ENCODE measurements at places on chromosomes 6 and 20.

DNA sequence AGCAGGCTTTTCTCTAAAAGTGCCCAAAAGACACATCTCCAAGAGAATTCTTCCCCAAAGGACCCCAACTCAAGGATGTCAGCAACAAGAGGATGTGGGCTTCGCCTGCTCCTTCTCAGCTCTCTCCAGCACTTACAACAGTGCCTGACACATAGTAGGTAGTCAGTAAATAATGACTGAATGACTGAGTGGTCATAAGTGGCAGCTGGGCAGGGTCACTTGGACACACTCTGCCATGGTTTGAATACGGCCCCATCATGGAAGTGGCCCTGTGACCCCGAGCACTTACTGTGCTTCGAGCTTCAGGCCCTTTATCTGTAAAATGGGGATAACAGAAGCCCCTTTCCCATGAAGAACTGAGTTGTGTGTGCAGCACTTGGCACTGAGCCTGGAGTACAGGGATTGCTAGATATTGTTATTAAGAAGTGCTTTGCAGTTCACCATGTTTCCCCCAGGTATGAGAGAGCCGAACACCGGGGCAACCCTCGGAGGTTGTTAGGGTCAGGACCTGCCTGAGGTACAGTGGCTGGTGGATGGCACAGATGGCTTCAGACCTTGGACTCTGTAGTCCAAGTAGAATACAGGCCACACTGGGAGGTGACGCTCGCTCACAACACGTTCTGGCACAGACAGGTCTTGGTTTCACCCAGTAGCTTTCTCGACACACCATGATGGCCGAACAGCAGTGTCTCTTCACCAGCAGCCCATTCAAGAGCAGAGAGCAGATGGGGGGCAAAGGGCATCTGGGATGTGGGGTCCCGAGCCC lies 56.0 kb downstream of the NOL4L start:
- no peak for DNase-seq

- no peak for DNase-seq
Measured at GRCh38 chr20:32792731-32793458, 26.9 kb upstream of the MAPRE1 start.

GRCh38 chr20:8094415-8094818 lies 37.6 kb upstream of the PLCB1 start:
- DNase-seq, result no peak

DNA sequence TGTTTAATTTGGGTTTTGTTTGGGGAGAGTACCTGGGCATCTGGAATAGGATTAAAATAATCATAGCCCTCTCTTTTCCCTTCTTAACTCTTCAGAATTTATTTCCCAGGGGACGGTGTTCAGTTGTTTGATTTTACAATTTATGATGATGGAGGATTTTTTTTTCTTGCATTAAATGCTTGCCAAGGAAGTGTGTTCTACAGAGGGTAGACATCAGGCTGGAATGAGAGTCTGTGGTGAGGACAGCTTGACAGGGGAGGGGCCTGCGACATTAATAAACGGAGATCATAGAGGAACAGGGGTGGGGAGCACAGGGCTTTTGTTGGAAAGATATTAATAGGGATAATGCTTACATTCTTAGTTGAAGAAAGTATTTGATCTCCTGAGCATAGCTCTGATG lies 297.5 kb downstream of the CLIC5 start:
- no peak for DNase-seq

DNA sequence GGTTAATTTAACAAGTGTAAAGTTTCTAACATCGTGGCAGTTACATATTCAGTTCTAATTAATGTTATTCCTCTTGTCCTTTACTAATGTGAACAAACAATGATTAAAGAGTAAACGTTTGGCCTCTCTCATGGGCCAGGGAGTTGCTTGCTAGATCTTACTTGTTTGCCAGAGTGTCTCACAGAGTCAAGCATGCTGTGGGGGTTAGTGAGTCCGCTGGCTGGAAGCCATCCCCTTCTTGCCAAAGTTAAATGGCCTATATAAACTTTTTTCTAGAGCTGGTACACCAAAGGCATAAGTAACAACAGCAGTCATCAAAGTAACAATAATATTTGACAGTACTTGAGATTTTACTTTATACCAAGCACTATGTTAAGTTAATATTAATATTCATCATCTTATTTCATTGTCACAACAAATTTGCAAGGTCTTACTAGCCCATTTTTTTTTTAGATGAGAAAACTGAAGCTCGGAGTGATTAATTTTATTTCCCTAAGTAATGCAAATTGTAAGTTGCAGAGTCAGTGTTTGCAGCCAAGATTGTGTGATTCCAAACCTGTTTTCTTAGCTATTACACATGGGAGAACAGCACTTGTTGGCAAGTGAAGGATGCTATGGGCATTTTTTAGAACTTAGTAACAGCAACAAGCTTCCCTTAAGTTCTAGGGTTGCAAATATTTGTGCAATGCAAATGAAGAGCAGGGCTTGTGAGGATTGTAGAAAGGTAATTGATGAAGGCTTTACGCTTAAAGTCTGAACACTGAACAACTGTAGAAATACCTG lies 224.5 kb downstream of the RFPL4B start:
- DNase-seq, result no peak

GRCh38 chr6:20664250-20664649 lies 130.0 kb downstream of the CDKAL1 start:
- DNase-seq, result no peak

DNA sequence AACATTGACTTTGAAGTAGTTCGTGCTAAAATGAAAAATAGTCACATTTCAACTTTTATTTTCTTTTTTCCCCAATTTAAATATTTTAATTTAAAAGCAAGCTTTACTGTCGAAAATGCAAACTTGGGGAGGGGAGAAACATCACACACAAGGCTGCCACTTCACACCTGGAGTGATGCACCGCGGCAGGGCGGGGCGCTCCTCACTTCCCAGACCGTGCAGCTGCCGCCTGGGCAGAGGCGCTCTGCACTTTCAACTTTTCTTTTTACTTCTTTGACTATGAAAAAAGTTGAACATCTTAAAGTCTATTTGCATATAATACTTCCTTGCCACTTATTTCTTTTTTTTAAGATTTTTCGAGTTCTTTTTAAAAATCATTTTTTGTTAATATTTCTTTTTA lies 993.3 kb upstream of the GJE1 start:
- DNase-seq, result no peak

DNA sequence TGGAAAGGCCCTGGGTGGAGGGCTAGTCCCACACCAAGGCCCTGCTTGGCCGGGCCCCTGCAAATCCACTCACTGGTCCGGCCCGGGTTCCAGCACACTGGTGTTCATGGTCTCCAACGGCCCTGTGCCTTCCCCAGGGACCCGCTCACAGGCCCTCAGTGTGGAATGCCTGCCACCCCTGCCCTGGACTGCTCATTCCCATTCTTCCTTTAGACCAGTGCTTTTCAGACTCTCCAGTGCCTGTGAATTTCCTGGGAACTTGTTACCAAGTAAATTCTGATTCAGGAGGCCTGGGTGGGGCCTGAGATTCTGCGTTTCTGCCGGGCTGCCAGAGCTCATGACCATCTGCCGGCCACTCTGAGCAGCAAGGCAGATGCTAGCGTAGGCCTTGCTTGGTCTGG lies 5.7 kb upstream of the PXDC1 start:
- no peak for DNase-seq

GRCh38 chr20:5570452-5570851 lies 179.7 kb upstream of the SHLD1 start:
- DNase-seq, result no peak

GRCh38 chr20:46246559-46246958 lies 61.7 kb downstream of the CDH22 start:
- DNase-seq, result no peak

DNA sequence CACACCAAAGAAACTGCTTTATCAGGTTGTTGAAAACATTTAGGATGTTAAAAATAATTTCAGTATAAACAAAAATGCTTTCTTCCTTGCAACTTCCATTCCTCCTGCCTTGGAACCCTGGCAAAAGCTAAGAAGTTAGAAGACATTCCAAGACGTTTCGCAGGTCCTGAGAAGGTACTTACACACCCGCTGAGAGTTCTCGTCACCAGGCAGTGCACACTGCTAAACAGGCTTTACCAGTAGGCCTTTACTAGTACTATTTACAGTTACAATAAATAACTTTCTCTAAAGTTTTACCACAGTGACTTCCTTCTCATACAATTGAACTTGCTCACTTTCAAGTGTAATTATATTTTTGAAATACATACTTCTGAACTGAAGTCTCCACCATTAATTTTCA lies 81.4 kb upstream of the RPS6KA2 start:
- no peak for DNase-seq

Measured in stimulated activated CD8-positive, alpha-beta memory T cell treated with anti-CD3 and anti-CD28 coated beads, Interleukin-15, amount 100 ng/mL, for 48 hours (primary cell).